ENCODE measurements at places on chromosomes 11 and 22. TPM values are rescaled to one million over a fixed set of nuclear protein-coding genes. Genes with fewer than 3 reads are reported as not detected.

DNA sequence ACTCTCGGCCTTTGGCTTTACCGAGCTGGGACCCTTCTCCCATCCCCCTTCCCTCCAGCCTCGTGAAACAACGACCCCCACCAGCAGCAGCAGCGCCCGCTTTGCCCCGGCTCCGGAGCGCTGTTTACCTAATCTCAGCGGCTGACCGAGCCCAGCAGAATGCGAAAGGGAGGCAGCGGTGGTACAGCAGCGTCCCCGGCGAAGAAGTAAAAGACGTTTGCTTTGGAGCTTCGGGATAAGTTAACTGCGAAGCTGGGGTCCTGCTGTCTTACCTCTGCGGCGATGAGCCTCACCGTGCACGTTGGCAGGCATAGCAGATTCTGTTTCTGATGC is 2.0 kb upstream of the LARGE1 start:
- peaks cover 3% of the 10 kb centered on the region for H3K4me1 ChIP-seq
- peaks cover 2% of the 10 kb centered on the region for H3K36me3 ChIP-seq
- peak; percentile 55 for DNase-seq
- H3K27me3 ChIP-seq: peaks cover 42% of the 10 kb centered on the region
- no peak overlapping the region for H3K27ac ChIP-seq

GRCh38 chr11:83713708-83714107 is 427.5 kb upstream of the CCDC90B start:
- no peaks in the 10 kb centered on the region for H3K27me3 ChIP-seq
- H3K4me1 ChIP-seq: no peaks in the 10 kb centered on the region
- no peaks in the 10 kb centered on the region for H3K36me3 ChIP-seq
- no peak overlapping the region for H3K27ac ChIP-seq

- H3K36me3 ChIP-seq: no peaks in the 10 kb centered on the region
- H3K4me1 ChIP-seq: no peaks in the 10 kb centered on the region
- no peak overlapping the region for H3K27ac ChIP-seq
These were observed 787.1 kb upstream of the API5 start for GRCh38 chr11:42524534-42525227.

- no peaks in the 10 kb centered on the region for H3K27me3 ChIP-seq
- no peaks in the 10 kb centered on the region for H3K4me1 ChIP-seq
- no peak overlapping the region for H3K27ac ChIP-seq
- no peak overlapping the region for H3K4me3 ChIP-seq
- no peaks in the 10 kb centered on the region for H3K36me3 ChIP-seq
These were observed 376.7 kb upstream of the CCDC179 start for GRCh38 chr11:23236826-23237555.

GRCh38 chr11:119618208-119618909 is 110.6 kb downstream of the NECTIN1 start:
- H3K4me1 ChIP-seq: no peaks in the 10 kb centered on the region
- peaks cover 9% of the 10 kb centered on the region for H3K27me3 ChIP-seq
- no peaks in the 10 kb centered on the region for H3K36me3 ChIP-seq
- H3K4me3 ChIP-seq: no peak overlapping the region
- no peak overlapping the region for H3K27ac ChIP-seq
- no peak for DNase-seq

- no peaks in the 10 kb centered on the region for H3K4me1 ChIP-seq
- no peak overlapping the region for H3K27ac ChIP-seq
- DNase-seq: no peak
- no peaks in the 10 kb centered on the region for H3K27me3 ChIP-seq
These were observed 13.6 kb downstream of the RNF215 start for GRCh38 chr22:30373331-30374325.

DNA sequence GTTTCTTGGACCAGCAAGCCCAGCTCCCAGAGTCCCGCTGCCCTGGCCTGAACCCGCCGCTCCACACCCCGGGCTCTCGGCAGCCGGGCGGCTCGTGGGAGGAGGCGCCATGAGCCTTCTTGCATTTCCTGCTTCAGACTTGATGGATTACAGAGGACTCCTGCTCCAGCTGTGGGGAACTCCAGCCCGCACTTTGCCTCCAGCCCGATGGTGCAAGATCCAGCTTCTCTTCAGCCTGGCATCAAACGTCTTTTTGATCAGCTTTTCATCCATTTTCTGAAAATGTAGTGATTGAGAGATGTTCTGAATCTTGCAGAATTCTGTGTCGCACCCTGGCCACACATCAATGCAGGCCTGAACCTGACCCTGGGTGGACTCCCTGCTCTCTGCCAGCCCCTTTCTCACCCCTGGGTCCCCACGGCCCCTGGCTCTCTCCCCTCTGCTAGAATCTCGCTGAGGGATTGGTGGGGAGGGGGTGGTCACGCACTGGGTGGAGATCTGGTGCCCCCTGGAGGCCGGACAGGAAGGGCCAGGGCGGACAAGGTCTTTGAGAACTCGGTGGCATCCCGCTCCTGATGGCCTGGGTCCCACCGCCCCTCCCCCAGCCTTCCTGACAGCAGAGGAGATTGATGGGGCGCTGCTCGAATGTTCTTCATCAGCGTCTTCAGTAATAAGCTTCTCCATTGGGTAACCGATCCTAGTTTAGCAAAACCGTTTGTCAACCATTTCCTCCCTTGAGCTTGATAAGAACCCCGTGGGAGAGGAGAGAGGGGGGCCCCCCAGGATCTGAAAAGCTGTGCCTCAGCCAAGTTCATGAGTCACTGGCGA is 12.1 kb upstream of the NFAM1 start:
- H3K4me3 ChIP-seq: peak overlapping the region; percentile 78
- no peaks in the 10 kb centered on the region for H3K27me3 ChIP-seq
- DNase-seq: peak; percentile 96
- H3K4me1 ChIP-seq: peaks cover 32% of the 10 kb centered on the region

- no peak for DNase-seq
- no peaks in the 10 kb centered on the region for H3K36me3 ChIP-seq
- no peaks in the 10 kb centered on the region for H3K4me1 ChIP-seq
- no peak overlapping the region for H3K4me3 ChIP-seq
- H3K27me3 ChIP-seq: peaks cover 3% of the 10 kb centered on the region
- no peak overlapping the region for H3K27ac ChIP-seq
These were observed 528.0 kb downstream of the SOX6 start for GRCh38 chr11:15828215-15828853.

- H3K36me3 ChIP-seq: no peaks in the 10 kb centered on the region
- DNase-seq: no peak
- peaks cover 1% of the 10 kb centered on the region for H3K27me3 ChIP-seq
- no peak overlapping the region for H3K4me3 ChIP-seq
- H3K4me1 ChIP-seq: peaks cover under 1% of the 10 kb centered on the region
These were observed 17.1 kb downstream of the YPEL1 start for GRCh38 chr22:21718499-21718898.

- peaks cover 9% of the 10 kb centered on the region for H3K27me3 ChIP-seq
- no peaks in the 10 kb centered on the region for H3K36me3 ChIP-seq
- H3K4me3 ChIP-seq: no peak overlapping the region
- no peaks in the 10 kb centered on the region for H3K4me1 ChIP-seq
- H3K27ac ChIP-seq: no peak overlapping the region
- DNase-seq: no peak
These were observed 61.5 kb upstream of the HMGXB4 start for GRCh38 chr22:35195821-35196220.

DNA sequence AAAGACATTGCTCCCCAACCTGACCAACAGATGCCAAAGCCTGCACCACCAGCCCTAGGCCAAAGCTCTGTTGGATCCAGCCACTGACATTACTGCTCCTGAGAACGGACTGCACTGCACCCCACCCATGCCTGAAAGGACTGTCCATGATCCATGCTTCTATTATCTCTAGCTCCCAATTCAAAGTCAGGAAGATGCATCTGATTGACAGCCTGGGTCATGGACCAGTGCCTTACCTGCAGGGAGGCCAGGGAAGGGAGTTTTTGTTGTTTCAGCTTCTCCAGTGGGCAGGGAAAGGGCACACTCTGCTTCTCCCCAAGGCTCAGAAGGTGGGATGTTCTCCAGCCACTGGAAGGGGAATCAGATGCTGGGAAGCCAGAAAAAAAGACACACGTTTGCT is 4.8 kb upstream of the PRDM11 start:
- peaks cover 72% of the 10 kb centered on the region for H3K27me3 ChIP-seq
- H3K36me3 ChIP-seq: peaks cover 1% of the 10 kb centered on the region
- H3K27ac ChIP-seq: no peak overlapping the region
- DNase-seq: no peak

GRCh38 chr11:92391364-92391763 is 166.7 kb downstream of the FAT3 start:
- H3K4me1 ChIP-seq: no peaks in the 10 kb centered on the region
- no peak for DNase-seq
- H3K4me3 ChIP-seq: no peak overlapping the region

The GP1BB gene
- total RNA-seq: not detected

The C11orf54 gene
- 22.2 TPM for total RNA-seq

The SERPING1 gene
- 0.28 TPM for total RNA-seq

The KCTD14 gene
- not detected for total RNA-seq

The SCN2B gene
- total RNA-seq: 0.05 TPM

The CBLIF gene
- not detected for total RNA-seq

The CNTN5 gene
- total RNA-seq: not detected

The SMC1B gene
- total RNA-seq: 0.59 TPM
